ENCODE measurements at places on chromosomes 1 and 21.
A peak's percentile ranks its signal among the peaks of the same experiment; 100 is the strongest.

DNA sequence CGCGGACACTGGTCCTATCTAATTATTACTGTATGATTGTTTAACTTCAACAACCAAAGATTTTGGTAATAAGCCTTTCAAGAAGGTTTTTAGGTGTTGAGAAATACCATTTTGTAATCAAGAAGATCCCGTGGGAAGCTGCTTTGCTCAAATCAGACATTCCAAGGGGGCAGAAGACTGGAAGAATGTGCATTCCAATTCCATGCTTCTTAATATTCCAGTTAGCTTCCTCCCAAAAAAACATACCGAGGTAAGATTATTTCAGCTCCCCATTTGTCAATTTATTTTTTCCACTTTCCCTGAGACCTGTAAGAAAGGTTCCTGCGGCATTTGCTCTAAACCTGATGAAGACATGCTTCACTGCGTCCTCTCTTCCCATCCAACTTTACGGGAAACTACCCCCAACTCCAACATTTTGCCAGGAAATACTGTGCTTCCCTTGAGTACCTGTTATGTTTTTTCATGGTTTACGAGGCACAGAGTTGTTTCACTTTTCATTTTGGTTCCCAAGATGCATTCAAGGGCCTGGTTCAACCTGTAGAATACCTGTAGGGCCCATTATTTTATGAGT lies 4.1 kb downstream of the CNN3 start:
- DNase-seq, result no peak

- DNase-seq, result no peak
Measured at GRCh38 chr1:226397011-226397926, 10.6 kb downstream of the PARP1 start.

GRCh38 chr21:33268737-33269441 lies 2.7 kb downstream of the IL10RB start:
- peak; percentile 6 for DNase-seq

DNA sequence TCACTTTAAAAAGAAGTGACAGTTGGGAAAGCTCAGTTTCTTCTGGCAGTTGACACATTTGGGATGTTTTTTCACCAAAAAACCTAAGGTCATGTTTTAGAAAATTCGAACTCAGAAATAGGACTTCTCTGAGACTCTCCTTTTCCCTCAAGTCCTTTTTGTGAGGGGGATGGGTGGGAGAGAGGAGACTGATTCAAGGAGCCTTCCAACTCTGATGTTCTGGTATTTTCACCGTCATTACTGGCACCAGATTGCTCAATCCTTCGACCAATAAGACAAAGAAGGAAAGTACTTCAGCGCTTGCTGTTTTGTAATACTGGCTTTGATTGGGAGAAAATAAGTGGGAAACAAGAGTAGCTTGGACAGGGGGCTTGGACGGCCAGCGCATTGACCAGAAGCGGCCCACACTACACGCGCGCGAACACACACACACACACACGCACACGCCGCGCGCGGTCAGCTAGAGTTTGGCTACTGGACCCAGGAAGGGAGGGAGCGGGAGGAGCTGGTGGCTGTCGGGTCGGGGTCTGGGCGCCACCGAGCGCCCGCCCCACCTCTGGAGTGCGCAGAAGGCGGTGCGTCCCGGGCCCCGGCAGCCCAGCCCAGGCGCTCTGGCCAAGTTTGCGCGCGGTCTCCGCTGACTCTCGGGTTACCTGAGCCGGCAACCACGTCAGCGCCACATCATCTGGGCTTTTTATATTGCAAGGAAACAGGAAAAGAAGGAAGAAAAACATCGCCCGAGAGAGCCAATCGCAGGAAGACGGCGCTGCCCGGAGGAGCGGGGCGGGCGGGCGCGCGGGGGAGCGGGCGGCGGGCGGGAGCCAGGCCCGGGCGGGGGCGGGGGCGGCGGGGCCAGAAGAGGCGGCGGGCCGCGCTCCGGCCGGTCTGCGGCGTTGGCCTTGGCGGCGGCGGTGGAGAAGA lies at the start of gene KCNK1:
TSS of gene KCNK1 (plus strand) at position 855 of the 921 bp plus-strand sequence. CDS start at position 921, 66 bp downstream.
- no peak for DNase-seq

DNA sequence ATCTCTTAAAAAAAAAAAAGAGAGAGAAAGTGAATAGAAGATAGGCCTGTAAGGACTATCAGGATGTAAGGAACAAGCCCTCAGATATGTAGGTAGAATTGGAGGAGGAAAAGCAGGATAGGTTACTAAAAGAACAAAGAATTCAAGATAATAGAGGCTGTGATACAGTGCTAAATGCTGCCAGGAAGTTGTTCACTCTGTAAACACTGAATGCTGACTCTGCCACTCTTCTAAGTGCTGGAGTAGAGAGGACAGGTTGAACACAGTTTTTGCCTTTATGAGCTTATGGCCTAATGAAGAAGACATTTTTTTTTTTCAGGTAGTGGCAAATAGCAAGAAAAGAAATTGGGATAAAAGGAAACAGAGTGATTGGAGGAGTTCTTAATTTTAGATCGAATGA lies 90.6 kb upstream of the ZNF678 start:
- no peak for DNase-seq

DNA sequence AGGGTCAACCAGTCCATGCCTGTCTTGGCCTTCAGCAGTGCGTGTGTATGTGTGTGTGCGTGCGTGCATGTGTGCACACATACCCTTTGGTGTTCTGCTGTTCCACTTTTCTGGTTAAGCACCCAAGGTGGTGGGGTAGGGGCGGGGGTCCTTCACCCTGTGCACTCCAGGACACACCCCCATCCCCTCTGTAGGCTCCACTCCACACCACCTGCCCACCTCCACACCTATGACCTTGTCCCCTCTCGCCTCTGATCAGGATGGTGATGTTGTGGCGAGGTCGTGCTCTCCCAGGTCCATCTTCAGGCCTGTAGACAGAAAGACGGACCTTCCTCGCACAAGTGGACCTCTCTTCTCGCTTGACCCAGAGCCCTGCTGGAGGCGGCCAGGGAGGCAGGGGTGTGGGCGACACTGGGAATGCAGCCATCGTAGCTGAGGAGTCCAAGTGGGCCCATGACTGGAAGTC lies 44.6 kb downstream of the WDR4 start:
- no peak for DNase-seq

- no peak for DNase-seq
Measured at GRCh38 chr1:221839321-221839720, 97.4 kb upstream of the DUSP10 start.

DNA sequence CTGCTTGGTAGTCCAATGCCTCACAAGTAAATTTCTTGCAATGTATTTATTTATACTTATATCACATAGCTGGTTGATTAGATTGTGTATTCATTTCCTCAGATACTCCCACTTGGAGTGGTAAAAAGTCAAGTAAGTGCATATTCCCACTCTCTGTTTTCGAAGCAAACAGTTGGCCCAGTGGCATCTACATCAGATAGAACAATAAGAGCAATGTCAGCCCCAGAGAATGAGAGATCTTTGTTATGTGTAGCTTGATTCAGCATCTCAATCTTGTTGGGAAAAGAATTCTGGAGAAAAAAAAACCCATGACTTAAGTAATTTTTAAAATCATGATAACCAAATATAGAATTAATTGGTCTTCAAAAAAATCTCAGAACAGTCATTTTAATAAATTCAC lies 25.5 kb downstream of the RGL1 start:
- DNase-seq, result no peak

DNA sequence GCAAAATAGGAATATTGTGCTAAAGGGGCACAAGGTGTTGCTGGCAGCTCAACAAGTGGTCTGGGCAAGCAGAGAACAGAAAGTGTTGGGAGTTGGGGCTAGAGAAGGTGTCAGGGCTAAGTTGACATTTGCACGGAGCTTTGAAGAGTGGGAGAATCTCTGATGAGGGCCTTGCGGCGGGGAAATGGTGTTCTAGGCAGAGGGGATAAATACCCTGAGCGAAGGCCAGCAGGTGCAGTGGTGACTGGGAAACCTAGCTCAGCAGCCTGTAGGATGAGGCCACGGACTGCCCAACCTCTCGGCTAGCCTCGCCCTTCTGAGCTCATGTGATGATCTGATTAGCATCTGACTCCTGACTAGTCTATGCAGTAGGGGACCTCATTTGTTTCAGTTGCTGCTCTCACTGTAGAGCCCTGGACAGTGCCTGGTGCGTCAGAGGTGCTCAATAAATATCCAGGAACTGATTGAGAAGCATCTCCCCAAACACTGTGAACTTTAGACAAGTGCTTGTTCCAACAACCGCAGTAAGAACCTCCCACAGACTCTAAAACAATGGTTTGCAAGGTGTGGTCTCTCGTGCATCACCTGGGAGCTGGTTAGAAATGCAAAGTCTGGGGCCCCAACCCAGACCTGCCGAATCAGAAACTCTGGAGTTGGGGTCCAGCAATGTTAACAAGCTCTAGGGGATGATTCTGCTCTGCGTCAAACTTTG lies 1.0 kb upstream of the FOXO6 start:
- no peak for DNase-seq

- DNase-seq, result no peak
Measured at GRCh38 chr1:202143011-202143767, 1.3 kb downstream of the ARL8A start.

- DNase-seq, result no peak
Measured at GRCh38 chr1:10051656-10052055, 18.9 kb downstream of the UBE4B start.

DNA sequence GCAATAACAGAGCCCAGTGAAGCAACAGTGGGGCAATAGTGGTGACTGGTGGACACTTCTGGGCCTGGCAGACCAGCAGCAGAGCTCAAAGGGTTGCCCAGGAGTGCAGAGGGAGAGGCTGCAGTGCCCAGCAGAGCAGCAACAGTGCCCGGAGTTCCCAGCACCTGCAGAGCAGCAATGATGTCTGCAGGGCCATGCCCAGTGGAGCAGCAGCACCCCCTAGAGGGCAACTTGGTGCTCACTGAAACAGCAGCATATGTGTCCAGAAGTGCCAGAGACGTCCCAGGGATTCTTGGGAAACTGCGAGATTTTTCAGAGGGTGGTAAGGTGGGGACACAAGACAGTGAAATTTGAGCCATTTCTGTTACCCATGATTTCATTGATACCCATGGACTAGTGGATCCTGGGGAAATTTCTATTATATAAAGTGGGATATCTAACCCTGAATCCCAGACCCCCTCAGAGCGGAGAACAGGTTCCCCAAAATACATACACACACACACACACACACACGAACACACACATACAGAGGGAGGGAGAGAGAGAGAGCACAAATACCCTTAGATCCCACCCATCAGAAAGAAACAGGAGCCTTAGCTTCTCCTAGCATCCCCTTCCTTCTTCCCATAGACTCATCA lies 156.9 kb upstream of the GJB5 start:
- peak; percentile 51 for DNase-seq

DNA sequence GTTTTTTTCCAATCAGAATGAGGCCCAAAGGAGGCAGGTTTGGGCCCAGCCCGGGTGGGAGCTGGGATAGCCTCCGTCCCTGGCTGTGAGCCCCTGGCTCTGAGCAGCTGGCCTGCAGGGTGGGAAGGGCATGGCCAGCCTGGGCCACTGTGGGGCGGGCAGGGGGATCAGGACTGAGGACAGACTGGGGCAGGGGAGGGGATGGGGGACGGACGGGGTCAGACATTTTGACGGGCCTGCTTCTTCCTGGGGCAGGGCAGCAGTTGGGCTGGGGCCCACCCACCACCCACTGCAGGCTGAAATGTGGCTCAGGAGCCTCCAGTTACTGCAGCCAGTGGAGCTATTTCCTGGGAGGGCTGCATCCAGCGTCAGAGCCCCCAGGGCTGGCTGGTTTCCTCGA lies 2.5 kb upstream of the SLC6A9 start:
- DNase-seq, result no peak

- DNase-seq, result no peak
Measured at GRCh38 chr1:62735491-62736171, 47.4 kb upstream of the DOCK7 start.

DNA sequence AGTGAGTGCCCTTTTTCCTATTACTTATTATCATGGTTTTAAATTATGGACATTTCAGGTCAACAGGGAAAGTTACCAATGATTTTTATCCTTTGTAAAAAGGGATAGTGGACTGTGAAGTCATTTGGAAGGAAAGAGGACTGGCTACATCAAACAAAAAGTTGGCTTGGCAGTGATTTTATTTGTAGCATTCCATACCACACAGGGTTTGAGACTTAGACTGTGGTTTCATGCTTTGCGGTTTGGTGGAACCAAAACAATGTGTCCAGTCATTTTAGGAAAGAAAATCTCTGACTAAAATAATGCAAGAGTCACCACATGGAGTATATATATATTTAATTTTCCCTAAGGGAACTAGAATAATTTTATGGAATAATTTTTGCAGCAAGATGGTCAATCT lies 239.5 kb downstream of the HMCN1 start:
- no peak for DNase-seq

GRCh38 chr1:118159569-118159968 lies 25.5 kb downstream of the SPAG17 start:
- no peak for DNase-seq

DNA sequence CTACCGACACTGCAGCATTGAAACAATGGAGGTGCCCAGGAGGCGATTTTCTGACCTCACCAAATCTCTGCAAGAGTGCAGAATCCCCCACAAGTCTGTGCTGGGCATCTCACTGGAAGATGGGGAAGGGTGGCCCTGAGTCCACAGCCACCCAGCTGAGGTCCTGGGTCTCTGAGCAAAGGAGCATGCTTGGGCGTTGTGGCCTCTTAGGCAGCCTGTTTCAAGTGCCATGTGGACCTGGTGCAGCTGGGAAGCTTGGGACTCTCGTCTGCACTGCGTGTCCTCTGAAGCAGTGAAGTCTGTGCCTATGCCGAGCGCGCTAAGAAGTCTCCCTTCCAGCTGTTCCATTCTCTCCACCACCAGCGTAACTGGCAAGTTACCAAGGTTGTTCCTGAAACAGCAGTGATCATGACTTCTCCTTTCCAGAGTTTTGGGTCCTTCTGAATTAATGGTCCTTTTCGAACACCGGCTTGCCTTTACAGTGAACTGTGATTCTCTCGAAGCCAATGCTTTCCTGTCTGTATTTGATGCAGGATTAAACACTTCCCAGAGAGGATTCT lies 5.0 kb upstream of the PLA2G2C start:
- no peak for DNase-seq

DNA sequence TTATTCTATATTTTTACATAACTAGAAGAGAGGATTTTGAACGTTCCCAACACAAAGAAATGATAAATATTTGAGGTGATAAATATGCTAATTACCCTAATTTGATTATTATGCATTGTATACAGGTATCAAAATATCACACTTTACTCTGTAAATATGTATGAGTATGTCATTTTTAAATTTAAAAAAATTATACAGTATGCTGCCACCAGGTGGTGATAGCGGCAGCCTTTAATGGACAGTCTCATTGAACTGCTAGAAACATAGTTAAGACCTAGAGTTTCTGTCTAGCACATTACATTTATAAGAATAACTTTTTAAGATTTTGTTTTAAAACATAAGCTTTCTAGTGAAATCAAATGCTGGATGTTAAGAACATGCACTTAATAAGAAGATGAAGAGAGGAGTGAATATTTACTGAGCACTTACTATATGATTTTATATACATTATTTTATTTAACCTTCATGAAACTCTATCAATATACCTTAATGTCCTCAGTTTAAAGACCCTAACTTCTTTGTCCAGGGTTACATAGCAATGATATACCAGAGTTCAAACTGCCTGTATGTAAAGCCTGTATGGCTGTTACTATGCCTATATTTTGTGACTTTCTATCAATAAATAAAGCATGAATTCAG lies 207.1 kb downstream of the NUF2 start:
- DNase-seq, result no peak

All from NCI-H2081 treated with DMSO at 0.1 percent for 48 hours (cell line).